GM23338 (cell line): ENCODE measurements at places on chromosomes 5 and 9. TPM values are rescaled to one million over a fixed set of nuclear protein-coding genes. Genes with fewer than 3 reads are reported as not detected.
A peak's percentile ranks its signal among the peaks of the same experiment; 100 is the strongest.

TCOF1 gene
- 152 and 165 TPM in 2 replicates for total RNA-seq

- no peak overlapping the region for H3K4me3 ChIP-seq
- no peaks in the 10 kb centered on the region for H3K4me1 ChIP-seq
- H3K27me3 ChIP-seq: no peaks in the 10 kb centered on the region
- H3K36me3 ChIP-seq: no peaks in the 10 kb centered on the region
- DNase-seq: peak; percentile 71
These were observed 430.4 kb downstream of the CAAP1 start for GRCh38 chr9:26462213-26462612.

DNA sequence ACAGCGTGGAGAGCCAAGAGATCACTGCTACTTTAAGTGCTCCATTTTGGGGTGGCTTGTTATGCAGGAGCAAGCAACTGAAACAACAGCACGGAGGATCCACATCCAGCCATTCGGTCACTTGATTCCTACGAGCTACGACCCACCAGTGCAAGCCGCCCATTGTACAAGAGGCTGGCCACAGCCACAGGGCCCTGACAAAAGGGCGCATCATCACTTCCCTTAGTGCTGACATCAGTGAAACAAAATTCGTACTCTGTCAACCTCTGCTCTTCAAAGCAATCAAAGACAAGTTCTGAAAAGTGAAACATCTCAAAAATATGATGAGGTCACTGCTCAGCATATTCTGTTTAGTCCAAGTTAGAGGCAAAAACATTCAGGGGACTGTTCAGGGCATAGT lies 168.4 kb downstream of the GADD45G start:
- no peak for DNase-seq
- no peaks in the 10 kb centered on the region for H3K4me1 ChIP-seq
- no peak overlapping the region for H3K4me3 ChIP-seq

- H3K27ac ChIP-seq: no peak overlapping the region
- H3K27me3 ChIP-seq: peaks cover 99% of the 10 kb centered on the region
- no peaks in the 10 kb centered on the region for H3K36me3 ChIP-seq
These were observed 122.5 kb downstream of the TMEM174 start for GRCh38 chr5:73295447-73295846.

DNA sequence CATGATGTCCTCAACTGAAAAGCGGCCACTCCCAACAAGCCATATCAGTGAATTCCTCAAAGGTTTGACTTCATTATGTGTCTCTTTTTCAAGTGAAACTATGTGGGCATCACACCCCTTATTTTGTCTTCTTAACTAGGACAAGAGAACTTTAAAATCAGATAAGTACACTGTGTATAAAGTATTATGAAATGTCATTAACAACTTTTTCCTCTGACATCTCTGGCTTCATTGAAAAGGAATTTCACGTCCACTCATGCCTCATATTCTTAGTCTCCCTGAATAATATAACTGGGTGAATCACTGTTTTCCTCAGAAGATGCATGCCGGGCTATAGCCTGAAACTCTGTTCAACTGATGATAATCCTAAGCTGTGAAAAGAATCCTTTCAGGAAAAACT lies 415.8 kb downstream of the ACTL7B start:
- H3K36me3 ChIP-seq: no peaks in the 10 kb centered on the region
- H3K4me1 ChIP-seq: no peaks in the 10 kb centered on the region
- H3K4me3 ChIP-seq: no peak overlapping the region
- H3K27ac ChIP-seq: no peak overlapping the region
- DNase-seq: no peak
- H3K27me3 ChIP-seq: no peaks in the 10 kb centered on the region

DNA sequence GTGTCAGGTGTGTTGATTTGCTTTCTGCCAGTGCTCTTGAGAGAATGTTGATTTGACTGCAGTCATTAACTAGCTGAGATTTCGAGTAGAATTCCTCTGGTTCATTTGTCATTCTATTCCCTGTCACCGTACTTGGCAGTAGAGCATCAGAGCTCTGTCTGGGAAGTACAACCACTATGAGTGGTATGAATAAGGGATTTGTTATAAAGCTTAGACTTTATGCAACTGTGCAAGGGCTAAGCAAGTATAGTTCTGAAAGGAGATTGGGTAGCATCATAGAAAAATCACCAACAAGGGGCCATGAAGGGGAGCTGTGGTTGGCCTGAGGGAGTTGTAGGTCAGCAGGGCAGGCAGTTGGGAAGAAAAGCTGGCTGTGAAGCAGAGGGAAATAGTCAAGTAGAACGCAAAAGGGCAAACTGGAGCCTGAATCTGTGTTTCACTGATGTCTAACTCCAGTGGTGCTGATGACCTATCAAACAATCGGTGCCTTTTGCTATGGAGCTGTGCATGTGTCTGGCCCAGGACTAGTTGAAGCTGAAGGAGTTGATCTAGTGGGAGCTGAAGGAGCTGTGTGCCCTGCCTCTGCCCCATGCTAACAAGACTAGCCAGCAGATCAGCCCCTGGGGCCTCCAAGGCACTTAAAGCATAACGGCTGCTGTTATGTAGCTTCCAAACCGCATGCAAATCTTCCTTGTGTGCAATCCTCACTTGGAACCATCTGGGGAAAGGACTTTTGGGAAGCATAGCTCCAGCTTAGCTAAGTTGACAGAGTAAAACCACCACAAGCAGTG lies 110.0 kb downstream of the SLC28A3 start:
- H3K27me3 ChIP-seq: no peaks in the 10 kb centered on the region
- no peak overlapping the region for H3K4me3 ChIP-seq
- DNase-seq: no peak

DNA sequence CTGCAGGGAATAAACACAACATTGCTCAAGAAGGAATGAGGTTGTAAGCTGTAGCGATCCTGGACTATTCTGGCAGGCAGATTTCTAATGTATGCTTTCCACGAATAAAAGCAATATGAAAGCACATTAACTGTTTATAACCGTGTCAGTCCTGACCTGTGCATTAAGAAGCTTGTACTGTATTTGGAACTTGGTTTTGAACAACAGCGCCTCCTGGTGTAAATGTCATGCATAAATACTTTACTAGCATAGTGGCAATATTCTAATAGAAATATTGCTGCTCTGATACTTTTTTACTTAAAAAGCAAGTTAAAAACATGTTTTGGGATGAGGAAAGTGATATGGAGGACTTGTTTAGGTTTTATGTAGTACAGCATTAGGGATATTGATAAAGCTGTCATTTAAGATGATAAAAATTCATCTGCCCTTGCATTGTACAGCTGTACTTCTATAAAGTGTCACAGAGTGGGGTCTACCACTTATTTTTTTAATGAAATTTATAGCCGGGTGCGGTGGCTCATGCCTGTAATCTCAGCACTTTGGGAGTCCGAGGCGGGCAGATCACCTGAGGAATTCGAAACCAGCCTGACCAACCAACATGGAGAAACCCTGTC lies 70.7 kb upstream of the GNE start:
- H3K4me1 ChIP-seq: no peaks in the 10 kb centered on the region
- H3K4me3 ChIP-seq: no peak overlapping the region
- H3K27me3 ChIP-seq: no peaks in the 10 kb centered on the region

- no peak overlapping the region for H3K27ac ChIP-seq
- H3K27me3 ChIP-seq: no peaks in the 10 kb centered on the region
These were observed 107.6 kb upstream of the PITX1 start for GRCh38 chr5:135141303-135142268.

- no peaks in the 10 kb centered on the region for H3K36me3 ChIP-seq
- DNase-seq: no peak
- H3K27ac ChIP-seq: no peak overlapping the region
These were observed 73.1 kb downstream of the NDUFAF2 start for GRCh38 chr5:61018062-61018461.

GRCh38 chr5:135027266-135027696 lies 6.7 kb downstream of the PITX1 start:
- peak overlapping the region; percentile 52 for H3K4me3 ChIP-seq
- DNase-seq: peak; percentile 58
- peaks cover 86% of the 10 kb centered on the region for H3K27me3 ChIP-seq
- H3K27ac ChIP-seq: no peak overlapping the region

DNA sequence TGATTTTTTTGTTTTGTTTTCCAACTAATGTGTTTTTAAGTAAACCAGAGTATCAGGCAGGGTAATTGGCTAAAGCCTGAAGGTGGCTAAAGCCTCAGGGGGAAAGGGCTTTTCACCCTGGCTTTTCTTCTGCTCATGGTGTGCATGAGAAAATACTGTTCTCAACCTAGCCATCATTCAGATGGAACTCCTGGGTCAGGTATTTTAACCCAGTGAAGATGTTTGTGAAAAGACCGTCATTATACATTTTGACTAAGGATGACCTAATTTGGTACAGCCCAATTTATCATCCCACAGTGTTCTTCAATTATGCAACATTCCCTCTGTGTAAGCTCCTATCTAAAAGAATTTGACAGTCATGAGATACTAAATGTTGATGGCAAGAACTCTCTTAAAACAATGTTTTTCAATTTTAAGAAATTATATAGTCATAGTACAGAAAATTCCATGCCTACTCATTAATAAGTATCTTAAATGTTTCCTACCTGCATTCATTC lies 209.5 kb upstream of the TARS1 start:
- no peaks in the 10 kb centered on the region for H3K4me1 ChIP-seq
- no peak for DNase-seq
- H3K4me3 ChIP-seq: no peak overlapping the region
- H3K27ac ChIP-seq: no peak overlapping the region
- no peaks in the 10 kb centered on the region for H3K27me3 ChIP-seq
- no peaks in the 10 kb centered on the region for H3K36me3 ChIP-seq

GRCh38 chr5:157020511-157021222 lies 38.2 kb downstream of the HAVCR1 start:
- no peak for DNase-seq
- peaks cover 10% of the 10 kb centered on the region; the same call in 1 of the 2 replicates for H3K36me3 ChIP-seq
- H3K27me3 ChIP-seq: no peaks in the 10 kb centered on the region
- H3K27ac ChIP-seq: no peak overlapping the region

GRCh38 chr9:136229096-136230065 lies 16.2 kb downstream of the QSOX2 start:
- H3K4me3 ChIP-seq: no peak overlapping the region
- H3K27ac ChIP-seq: peak overlapping the region; percentile 59; the same call in 1 of the 2 replicates
- no peaks in the 10 kb centered on the region for H3K27me3 ChIP-seq
- DNase-seq: no peak
- H3K4me1 ChIP-seq: no peaks in the 10 kb centered on the region

DNA sequence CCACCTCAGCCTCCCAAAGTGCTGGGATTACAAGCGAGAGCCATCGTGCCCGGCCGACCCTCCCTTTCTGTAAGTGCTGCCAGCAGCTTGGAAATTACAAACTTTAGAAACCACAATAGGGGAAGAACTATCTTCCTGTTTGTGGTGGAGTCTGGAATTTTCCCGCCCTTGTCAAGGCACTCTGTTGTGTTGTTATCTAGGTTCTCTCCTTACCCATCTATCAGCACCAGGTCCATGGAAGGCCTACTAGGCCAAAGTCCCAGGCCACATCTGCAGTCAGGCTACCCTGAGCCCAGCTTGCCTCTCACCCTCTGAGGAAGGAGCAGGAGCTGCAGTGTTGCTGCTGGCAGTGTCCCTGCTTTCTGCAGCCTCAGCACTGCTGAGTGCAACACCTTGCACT lies 214.9 kb downstream of the MCTP1 start:
- H3K4me1 ChIP-seq: no peaks in the 10 kb centered on the region
- no peak overlapping the region for H3K4me3 ChIP-seq
